ENCODE measurements at places on chromosomes 1 and 21.

- no peak overlapping the region for H3K4me3 ChIP-seq
- no peak overlapping the region for H3K27ac ChIP-seq
- peaks cover 7% of the 10 kb centered on the region for H3K4me1 ChIP-seq
- H3K36me3 ChIP-seq: no peaks in the 10 kb centered on the region
- no peaks in the 10 kb centered on the region for H3K27me3 ChIP-seq
These were observed 39.0 kb upstream of the PPP1R15B start for GRCh38 chr1:204450461-204451257.

- H3K4me1 ChIP-seq: no peaks in the 10 kb centered on the region
- DNase-seq: peak; percentile 50
- no peak overlapping the region for H3K27ac ChIP-seq
- no peaks in the 10 kb centered on the region for H3K36me3 ChIP-seq
These were observed 354.0 kb upstream of the DUSP10 start for GRCh38 chr1:222095606-222096475.

DNA sequence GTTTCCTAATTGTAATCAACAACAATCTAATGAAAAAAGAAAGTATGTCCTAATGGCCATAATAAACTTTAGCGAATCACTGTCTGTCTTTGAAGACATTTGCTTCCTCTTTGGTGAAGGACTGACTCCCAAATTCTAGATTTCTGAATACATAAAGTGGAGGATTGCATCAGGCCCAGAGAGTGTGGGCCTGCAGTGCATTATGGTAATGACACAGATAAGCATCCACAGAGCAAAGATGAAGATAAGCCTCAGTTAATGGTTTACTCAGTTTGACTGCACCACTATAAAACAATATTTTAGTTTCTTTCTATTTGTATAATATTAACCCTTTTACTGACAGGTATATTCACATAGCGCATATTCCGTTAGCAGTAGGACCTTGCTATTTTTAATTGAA, 365.5 kb downstream of the KCTD3 start:
- H3K27ac ChIP-seq: no peak overlapping the region
- no peak overlapping the region for H3K4me3 ChIP-seq
- no peak for DNase-seq

- no peak overlapping the region for H3K4me3 ChIP-seq
- H3K4me1 ChIP-seq: no peaks in the 10 kb centered on the region
- H3K27me3 ChIP-seq: no peaks in the 10 kb centered on the region
- no peak for DNase-seq
- no peaks in the 10 kb centered on the region for H3K36me3 ChIP-seq
These were observed 52.8 kb upstream of the TBX15 start for GRCh38 chr1:119040906-119041305.

GRCh38 chr1:176626572-176627061, 163.6 kb downstream of the PAPPA2 start:
- H3K27me3 ChIP-seq: no peaks in the 10 kb centered on the region
- H3K27ac ChIP-seq: no peak overlapping the region
- no peaks in the 10 kb centered on the region for H3K4me1 ChIP-seq
- no peak for DNase-seq
- no peaks in the 10 kb centered on the region for H3K36me3 ChIP-seq

DNA sequence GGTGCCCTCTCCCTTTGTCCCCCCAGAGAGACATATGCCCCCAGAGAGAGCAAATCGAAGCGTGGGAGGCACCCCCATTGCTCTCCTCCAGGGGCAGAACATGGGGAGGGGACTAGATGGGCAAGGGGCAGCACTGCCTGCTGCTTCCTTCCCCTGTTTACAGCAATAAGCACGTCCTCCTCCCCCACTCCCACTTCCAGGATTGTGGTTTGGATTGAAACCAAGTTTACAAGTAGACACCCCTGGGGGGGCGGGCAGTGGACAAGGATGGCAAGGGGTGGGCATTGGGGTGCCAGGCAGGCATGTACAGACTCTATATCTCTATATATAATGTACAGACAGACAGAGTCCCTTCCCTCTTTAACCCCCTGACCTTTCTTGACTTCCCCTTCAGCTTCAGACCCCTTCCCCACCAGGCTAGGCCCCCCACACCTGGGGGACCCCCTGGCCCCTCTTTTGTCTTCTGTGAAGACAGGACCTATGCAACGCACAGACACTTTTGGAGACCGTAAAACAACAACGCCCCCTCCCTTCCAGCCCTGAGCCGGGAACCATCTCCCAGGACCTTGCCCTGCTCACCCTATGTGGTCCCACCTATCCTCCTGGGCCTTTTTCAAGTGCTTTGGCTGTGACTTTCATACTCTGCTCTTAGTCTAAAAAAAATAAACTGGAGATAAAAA, 8.4 kb downstream of the EFNA3 start:
- no peak overlapping the region for H3K27ac ChIP-seq
- peaks cover 26% of the 10 kb centered on the region for H3K4me1 ChIP-seq
- DNase-seq: no peak

GRCh38 chr1:97170300-97170699, 448.7 kb downstream of the PTBP2 start:
- H3K4me1 ChIP-seq: no peaks in the 10 kb centered on the region
- no peak overlapping the region for H3K27ac ChIP-seq
- H3K36me3 ChIP-seq: no peaks in the 10 kb centered on the region
- no peaks in the 10 kb centered on the region for H3K27me3 ChIP-seq
- DNase-seq: no peak

- no peak for DNase-seq
- no peaks in the 10 kb centered on the region for H3K36me3 ChIP-seq
- 0 out of 2 replicates have a peak, but pooled peaks cover 3% of the 10 kb centered on the region for H3K4me1 ChIP-seq
These were observed 14.8 kb upstream of the RNF220 start for GRCh38 chr1:44390277-44390676.

GRCh38 chr1:206769304-206769731, 1.3 kb upstream of the IL19 start:
- no peaks in the 10 kb centered on the region for H3K27me3 ChIP-seq
- peak overlapping the region; percentile 29 for H3K27ac ChIP-seq
- H3K4me3 ChIP-seq: no peak overlapping the region
- H3K36me3 ChIP-seq: no peaks in the 10 kb centered on the region
- peak; percentile 93 for DNase-seq
- H3K4me1 ChIP-seq: peaks cover 80% of the 10 kb centered on the region

GRCh38 chr1:220803401-220804201, 16.9 kb downstream of the MTARC1 start:
- H3K27ac ChIP-seq: no peak overlapping the region
- peak; percentile 32 for DNase-seq
- H3K4me3 ChIP-seq: no peak overlapping the region
- no peaks in the 10 kb centered on the region for H3K4me1 ChIP-seq
- H3K27me3 ChIP-seq: no peaks in the 10 kb centered on the region

Measured in MM.1S (cell line).